Pancreas (tissue), 10 donors: ENCODE measurements at places on chromosomes 16 and 17. TPM values are rescaled to one million over a fixed set of nuclear protein-coding genes. Genes with fewer than 3 reads are reported as not detected.

TMC8 gene
- 1.4 TPM for total RNA-seq

HSPB9 gene
- total RNA-seq, result 0.40 TPM

SSTR5 gene
- 0.38 TPM for total RNA-seq

AOC3 gene
- 1.9 TPM for total RNA-seq

MYH3 gene
- total RNA-seq, result 2.6 TPM

WFDC1 gene
- 0.35 TPM for total RNA-seq

DNA sequence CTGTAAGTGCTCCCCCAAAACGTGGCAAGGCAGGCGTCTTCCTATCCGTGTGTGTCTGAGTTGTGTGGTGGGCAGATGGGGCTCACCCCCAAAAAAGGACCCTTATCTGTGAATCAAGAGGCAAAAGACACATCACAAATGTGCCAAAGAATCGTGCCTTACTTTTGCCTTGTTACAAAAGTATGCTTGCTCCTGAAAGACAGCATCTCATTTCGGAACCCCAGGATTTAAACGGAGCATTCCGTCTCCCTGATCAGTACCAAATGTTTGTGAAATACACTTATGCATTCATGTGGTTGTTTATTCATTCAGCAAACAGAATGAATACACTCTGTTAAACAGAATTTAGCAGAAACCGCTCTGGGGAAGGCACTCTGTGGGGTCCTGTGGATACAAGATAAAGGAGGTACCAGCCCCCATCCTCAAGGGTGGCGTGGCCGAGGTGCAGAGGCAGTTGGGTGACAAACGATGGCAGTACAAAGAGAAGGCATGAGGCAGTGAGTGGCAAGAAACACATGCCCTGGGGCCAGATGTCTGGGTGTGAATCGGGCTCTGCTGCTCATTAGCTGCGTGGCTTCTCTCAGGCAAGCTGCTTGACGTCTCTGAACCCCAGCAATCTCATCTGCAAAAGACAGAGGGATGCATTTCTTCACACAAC, 654 bp downstream of the WFDC1 start:
- H3K4me1 ChIP-seq, result no peaks in the 10 kb centered on the region
- no peaks in the 10 kb centered on the region for H3K36me3 ChIP-seq
- H3K27me3 ChIP-seq, result peaks cover 4% of the 10 kb centered on the region

DNA sequence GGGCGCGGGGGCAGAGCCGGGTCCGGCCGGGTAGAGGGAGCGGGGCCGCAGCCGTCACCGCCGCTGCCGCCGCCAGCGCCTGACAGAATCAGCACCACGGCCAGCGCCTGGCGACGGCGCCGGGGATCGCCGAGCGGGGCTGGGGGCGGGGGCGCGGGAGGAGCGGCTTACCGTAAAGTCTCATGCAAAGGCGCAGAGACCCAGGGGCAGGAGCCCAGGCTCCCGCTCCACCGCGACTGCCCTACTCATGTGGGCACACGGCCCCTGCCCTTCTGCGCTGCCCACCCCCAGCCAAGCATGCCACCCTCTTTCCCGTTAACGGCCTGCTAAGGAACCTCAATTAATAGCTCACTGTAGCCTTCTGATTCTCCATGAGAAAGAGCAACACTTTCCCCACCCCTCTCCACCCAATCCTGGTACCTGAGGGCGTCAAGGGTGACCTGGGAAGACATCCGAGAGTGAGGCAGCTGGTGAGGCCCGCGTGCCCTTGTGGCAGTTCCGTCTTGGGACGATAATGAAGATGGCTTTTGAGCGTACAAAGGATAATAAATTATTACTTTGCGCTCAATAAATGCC, at the start of gene SEZ6:
Gene SEZ6, minus strand, starts transcription at position 98 of the 576 bp plus-strand sequence. CDS start 164 bp downstream, outside the sequence.
- H3K27me3 ChIP-seq, result peaks cover 2% of the 10 kb centered on the region
- H3K27ac ChIP-seq, result no peak within 1 kb of the TSS
- H3K4me1 ChIP-seq, result no peaks in the 10 kb centered on the region

DNA sequence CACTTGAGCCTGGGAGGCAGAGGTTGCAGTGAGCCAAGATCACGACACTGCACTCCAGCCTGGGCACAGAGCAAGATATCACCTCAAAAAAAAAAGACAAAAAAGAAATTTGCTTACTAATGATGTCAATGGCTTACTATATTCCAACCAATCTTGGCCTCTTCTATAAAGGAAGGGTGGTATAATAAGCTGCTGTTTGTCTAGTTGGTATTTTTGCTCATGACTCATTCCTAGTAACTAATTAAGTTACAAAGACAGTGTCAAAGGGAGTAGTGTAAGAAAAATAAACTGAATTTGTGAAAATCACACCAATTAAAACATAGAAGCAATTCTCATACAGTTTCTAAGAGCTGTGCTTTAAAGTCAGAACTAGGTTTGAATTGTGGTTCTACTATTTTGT, 82.5 kb downstream of the NLK start:
- peaks cover 23% of the 10 kb centered on the region for H3K4me1 ChIP-seq
- no peaks in the 10 kb centered on the region for H3K36me3 ChIP-seq
- H3K4me3 ChIP-seq, result no peak overlapping the region
- no peaks in the 10 kb centered on the region for H3K27me3 ChIP-seq
- no peak for DNase-seq

DNA sequence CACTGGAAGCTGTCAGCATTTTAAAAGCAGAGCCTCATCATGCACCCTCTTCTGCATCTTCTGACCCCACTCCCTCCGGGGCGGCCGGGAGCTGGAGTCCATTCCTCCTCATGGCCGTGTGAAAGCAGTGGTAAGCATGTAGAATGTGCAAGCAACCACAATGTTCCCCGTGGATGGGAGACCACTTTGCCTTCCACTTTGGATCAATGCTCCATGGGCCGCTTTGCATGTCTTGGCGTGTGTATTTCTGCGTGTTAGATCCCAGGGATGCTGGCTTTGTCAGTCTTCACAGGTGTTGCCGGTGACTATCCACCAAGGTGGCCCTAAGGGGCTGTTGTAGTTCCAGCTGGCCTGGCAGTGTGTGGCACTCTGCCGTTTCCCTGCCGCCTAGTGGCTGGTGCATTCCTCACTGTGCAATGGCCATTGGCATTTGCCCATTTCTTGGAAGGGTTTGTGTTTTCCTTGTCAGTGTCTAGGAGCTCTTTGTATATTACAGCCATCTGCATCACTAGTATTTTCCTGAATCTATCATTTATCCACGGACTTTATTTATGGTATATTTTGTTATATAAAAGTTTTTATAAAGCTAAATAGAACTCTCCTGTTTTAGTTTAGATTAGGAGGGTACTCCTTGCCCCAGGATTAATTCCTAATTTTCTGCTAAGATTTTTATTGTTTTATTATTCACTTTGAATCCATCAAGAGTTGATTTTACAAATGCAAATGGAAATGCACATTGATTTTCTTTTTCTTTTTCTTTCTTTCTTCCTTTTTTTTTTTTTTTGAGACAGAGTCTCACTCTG, 5.8 kb upstream of the ALDH3A1 start:
- no peak overlapping the region for H3K4me3 ChIP-seq
- H3K27ac ChIP-seq, result no peak overlapping the region
- H3K36me3 ChIP-seq, result no peaks in the 10 kb centered on the region
- DNase-seq, result peak; percentile 58

- H3K36me3 ChIP-seq, result no peaks in the 10 kb centered on the region
Observed at GRCh38 chr17:77838748-77839697, 119.5 kb upstream of the TNRC6C start.

DNA sequence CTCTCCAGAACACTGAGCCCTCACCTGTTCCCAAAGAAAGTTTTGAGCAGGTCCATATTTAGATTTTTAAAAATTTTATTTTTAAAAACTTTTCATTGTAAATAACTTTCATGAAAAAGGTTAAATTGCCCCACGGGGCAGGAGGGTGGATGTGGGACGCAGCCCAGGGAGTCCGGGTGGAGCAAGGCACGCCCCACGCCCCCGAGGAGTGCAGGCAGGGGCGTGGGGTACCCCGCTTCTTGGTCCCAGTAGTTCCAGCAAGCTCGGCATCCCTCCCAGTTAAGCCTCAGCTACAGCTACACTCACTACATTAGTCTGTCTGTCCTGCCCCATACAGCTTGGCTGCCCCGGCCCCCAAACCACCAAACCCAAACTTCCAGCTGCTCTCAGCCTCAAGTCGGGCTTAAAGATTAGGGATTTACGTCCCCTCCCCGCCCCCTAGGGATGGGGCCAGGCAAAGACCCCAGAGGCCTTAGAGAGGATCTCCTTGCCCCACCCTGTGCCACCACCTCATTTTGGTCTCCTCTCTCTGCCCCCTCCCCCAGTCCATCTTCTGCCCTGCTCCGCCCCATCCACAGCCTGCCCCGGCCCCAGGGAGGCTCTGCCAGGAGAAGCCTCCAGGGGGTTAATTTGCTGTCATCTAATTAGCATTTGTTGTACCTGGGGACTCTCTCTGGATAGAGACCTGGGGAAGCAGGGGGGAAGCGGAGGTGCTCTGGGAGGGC, 4.6 kb downstream of the FOXJ1 start:
- H3K4me3 ChIP-seq, result no peak overlapping the region
- H3K27me3 ChIP-seq, result no peaks in the 10 kb centered on the region
- no peaks in the 10 kb centered on the region for H3K36me3 ChIP-seq
- peak; percentile 41 for DNase-seq
- no peaks in the 10 kb centered on the region for H3K4me1 ChIP-seq
- no peak overlapping the region for H3K27ac ChIP-seq

GRCh38 chr17:79534111-79534510, 76.7 kb downstream of the RBFOX3 start:
- no peaks in the 10 kb centered on the region for H3K36me3 ChIP-seq
- H3K27ac ChIP-seq, result no peak overlapping the region
- no peak overlapping the region for H3K4me3 ChIP-seq
- no peaks in the 10 kb centered on the region for H3K4me1 ChIP-seq
- no peaks in the 10 kb centered on the region for H3K27me3 ChIP-seq

GRCh38 chr17:56638591-56639051, 45.1 kb downstream of the NOG start:
- H3K36me3 ChIP-seq, result no peaks in the 10 kb centered on the region
- no peaks in the 10 kb centered on the region for H3K4me1 ChIP-seq
- H3K27me3 ChIP-seq, result no peaks in the 10 kb centered on the region
- H3K27ac ChIP-seq, result no peak overlapping the region

GRCh38 chr17:43469145-43469544, 14.6 kb upstream of the DHX8 start:
- no peak overlapping the region for H3K27ac ChIP-seq
- H3K4me3 ChIP-seq, result no peak overlapping the region

- no peak overlapping the region for H3K27ac ChIP-seq
- no peak for DNase-seq
- no peaks in the 10 kb centered on the region for H3K36me3 ChIP-seq
- no peaks in the 10 kb centered on the region for H3K27me3 ChIP-seq
- H3K4me3 ChIP-seq, result no peak overlapping the region
Observed at GRCh38 chr17:58811290-58811689, 55.6 kb downstream of the PPM1E start.

GRCh38 chr16:56460101-56460500, 8.7 kb downstream of the OGFOD1 start:
- H3K36me3 ChIP-seq, result peaks cover 23% of the 10 kb centered on the region
- no peak overlapping the region for H3K27ac ChIP-seq
- no peaks in the 10 kb centered on the region for H3K27me3 ChIP-seq
- peaks cover 4% of the 10 kb centered on the region for H3K4me1 ChIP-seq
- no peak overlapping the region for H3K4me3 ChIP-seq

- no peak for DNase-seq
- no peak overlapping the region for H3K27ac ChIP-seq
- no peak overlapping the region for H3K4me3 ChIP-seq
- H3K27me3 ChIP-seq, result no peaks in the 10 kb centered on the region
- no peaks in the 10 kb centered on the region for H3K4me1 ChIP-seq
Observed at GRCh38 chr17:9666461-9667050, 21.2 kb downstream of the USP43 start.

DNA sequence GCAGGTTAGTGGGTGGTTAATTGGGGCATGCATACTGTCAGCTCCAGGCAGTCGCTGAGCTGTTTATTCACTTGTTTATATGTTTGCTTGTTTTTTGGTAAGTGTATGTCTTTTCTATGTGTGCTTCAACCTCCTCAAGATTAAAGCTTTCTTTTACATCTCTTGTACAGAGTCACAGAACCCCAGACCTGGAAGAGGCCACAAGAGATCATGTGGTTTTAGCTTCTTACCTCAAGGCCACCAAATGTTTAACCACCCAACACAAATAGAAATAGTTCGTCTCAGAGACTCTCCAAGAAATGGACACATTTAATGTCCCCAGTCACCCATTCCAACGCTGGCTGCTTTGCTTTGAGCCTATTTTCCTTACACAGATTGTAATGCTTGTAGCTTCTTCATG, 11.8 kb upstream of the TMEM98 start:
- no peak overlapping the region for H3K4me3 ChIP-seq
- H3K4me1 ChIP-seq, result peaks cover 7% of the 10 kb centered on the region
- no peak for DNase-seq
- no peak overlapping the region for H3K27ac ChIP-seq
- H3K27me3 ChIP-seq, result no peaks in the 10 kb centered on the region
- no peaks in the 10 kb centered on the region for H3K36me3 ChIP-seq

GRCh38 chr16:58360041-58360634, 32.1 kb upstream of the GINS3 start:
- no peaks in the 10 kb centered on the region for H3K36me3 ChIP-seq
- no peaks in the 10 kb centered on the region for H3K27me3 ChIP-seq
- H3K27ac ChIP-seq, result no peak overlapping the region
- no peaks in the 10 kb centered on the region for H3K4me1 ChIP-seq
- no peak for DNase-seq

DNA sequence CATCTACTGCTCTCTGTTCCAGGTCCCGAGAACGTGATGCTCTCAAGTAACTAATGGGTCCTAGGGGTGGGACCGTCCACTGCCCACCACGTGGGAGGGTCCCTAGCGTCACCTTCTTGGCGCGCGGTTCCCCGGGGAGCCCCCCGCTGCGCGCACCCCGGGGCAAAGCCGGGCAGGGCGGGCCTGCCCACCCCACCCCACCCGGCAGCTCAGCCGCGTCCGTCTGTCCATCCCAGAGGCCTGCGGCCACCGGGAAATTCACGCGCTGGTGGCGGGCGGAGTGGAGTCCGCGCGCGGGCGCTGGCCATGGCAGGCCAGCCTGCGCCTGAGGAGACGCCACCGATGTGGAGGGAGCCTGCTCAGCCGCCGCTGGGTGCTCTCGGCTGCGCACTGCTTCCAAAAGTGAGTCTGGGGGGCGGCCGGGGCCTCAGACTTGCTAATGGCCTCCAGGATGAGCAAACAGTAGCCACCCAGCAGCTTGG, 494 bp downstream of the PRSS41 start:
- no peak for DNase-seq
- H3K27ac ChIP-seq, result no peak overlapping the region
- H3K27me3 ChIP-seq, result no peaks in the 10 kb centered on the region
- no peaks in the 10 kb centered on the region for H3K4me1 ChIP-seq

DNA sequence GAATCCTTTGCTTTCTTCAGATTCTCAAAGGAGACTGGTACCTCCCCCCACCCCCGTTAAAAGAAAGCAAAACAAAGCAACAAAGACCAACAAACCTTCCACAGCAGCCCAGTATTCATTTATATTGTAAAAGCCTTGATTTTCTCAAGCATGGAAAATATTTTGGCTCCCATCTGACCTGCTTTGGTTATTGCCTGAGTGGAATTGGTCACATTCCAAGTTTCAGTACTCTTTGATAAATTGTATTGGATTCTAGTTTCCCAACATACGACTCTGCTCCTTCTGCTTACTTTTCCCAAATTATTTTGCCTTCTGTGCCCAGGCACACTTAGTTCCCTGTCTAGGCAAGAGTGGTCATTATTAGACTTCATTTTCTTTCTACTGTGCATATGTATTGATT, 1.3 kb downstream of the ABCC11 start:
- no peaks in the 10 kb centered on the region for H3K36me3 ChIP-seq
- H3K4me3 ChIP-seq, result peak overlapping the region; percentile 60
- no peaks in the 10 kb centered on the region for H3K27me3 ChIP-seq
- H3K27ac ChIP-seq, result no peak overlapping the region
- H3K4me1 ChIP-seq, result peaks cover 33% of the 10 kb centered on the region

- DNase-seq, result no peak
- no peaks in the 10 kb centered on the region for H3K27me3 ChIP-seq
- peaks cover 4% of the 10 kb centered on the region for H3K4me1 ChIP-seq
- no peak overlapping the region for H3K4me3 ChIP-seq
Observed at GRCh38 chr17:27511168-27511883, 55.1 kb downstream of the KSR1 start.
